H9 (cell line): ENCODE measurements at places on chromosomes 1 and 21. TPM values are rescaled to one million over a fixed set of nuclear protein-coding genes. Genes with fewer than 3 reads are reported as not detected.

GRCh38 chr1:2786329-2787162 lies 14.9 kb downstream of the TTC34 start:
- no peak overlapping the region for H3K27ac ChIP-seq
- peaks cover 9% of the 10 kb centered on the region; the same call in 1 of the 2 replicates for H3K36me3 ChIP-seq
- DNase-seq, result no peak

DNA sequence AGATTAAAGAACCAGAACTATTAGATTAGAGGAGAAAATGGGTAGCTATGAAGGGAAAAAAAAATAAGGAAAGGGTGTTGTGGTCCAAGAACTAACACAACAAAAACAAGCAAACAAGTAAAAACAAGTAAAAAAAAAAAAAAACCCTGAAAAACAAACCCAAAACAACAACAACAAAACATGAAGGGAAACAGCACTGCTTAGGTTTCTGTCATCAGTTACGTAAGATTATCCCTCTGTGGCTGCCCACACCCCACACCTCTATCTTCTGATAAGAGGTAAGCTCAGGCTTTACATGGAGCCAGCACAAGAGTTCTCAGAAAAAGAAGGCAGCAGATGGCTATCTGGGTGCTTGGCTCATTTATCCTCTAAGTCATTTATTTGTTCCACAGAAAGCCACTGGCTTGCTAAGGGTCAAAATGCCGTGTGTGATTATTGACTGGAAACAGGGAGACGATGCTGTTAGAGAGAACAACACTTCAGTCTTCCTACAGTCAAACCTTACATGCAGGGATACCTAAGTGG lies 57.5 kb downstream of the KIAA0319L start:
- H3K36me3 ChIP-seq, result peaks cover 2% of the 10 kb centered on the region; the same call in 2 of the 3 replicates
- no peak overlapping the region for H3K27ac ChIP-seq
- H3K4me1 ChIP-seq, result no peaks in the 10 kb centered on the region
- no peaks in the 10 kb centered on the region for H3K27me3 ChIP-seq
- H3K4me3 ChIP-seq, result no peak overlapping the region

The AQP10 gene
- not detected in 2 replicates for total RNA-seq

DNA sequence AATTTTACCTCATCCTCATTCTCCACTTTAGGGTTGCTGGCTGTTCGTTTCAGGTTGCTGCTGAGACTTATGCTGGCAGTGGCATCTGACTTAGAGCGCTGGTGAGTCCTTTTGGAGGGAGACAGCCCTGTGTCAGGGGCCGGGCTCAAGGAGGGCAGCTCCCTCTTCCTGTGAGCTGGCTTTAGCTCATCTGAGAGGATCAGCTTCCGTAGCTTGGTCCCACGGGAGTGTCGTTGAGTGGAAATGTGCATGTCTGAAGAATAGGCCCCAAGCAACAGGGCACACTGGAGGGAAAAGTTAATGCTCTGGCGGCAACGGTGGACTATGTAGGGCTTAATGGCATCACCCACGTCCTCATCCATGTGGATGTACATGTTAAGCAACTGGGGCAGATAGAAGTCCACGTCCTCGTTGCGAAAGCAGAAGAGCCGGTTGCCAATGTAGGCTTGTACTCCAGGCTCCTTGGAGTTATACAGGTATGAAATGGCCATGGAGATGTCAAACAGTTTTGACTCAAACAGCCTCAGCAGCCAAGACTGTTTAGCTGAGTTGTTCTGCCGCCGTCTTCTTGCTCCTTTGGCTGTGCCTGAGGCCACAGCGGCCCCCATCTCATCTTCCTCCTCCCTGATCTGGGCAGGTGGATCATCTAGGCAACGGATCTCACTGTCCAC lies 11.5 kb downstream of the PI4KB start:
- H3K36me3 ChIP-seq, result peaks cover 50% of the 10 kb centered on the region
- H3K27me3 ChIP-seq, result no peaks in the 10 kb centered on the region
- H3K27ac ChIP-seq, result no peak overlapping the region
- no peaks in the 10 kb centered on the region for H3K4me1 ChIP-seq
- H3K4me3 ChIP-seq, result no peak overlapping the region
- DNase-seq, result no peak

The CLDN17 gene
- total RNA-seq, result not detected in 2 replicates

DNA sequence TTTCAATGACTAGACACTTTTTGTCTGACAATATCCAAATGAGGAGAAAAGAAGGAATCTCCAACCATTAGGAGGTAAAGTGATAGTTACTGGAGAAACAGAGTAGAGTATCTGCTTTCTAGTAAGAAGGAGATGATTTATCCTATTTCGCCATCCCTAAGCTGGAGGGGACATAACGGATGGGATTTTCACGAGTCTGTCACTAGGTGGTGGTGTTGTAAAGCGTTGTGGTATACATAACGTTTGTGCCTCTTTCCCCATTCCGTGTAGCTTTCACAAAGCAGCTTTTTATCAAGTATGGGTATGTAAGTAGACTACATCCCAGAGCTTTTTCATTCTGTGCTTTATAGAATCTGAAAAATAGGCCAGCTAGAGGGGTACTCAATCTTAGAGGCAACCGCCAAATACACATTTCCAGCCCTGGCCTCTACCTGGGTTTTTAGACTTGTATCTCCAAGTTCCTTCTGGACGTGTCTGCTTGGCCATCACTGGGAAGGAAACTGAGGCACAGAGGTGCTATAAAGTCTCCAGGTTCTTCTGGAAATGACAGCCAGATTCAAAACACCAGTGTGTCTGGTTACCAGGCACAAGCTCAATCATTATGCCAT lies 33.3 kb upstream of the FAM3B start:
- H3K4me3 ChIP-seq, result no peak overlapping the region
- H3K27me3 ChIP-seq, result no peaks in the 10 kb centered on the region

The LCE2C gene
- total RNA-seq, result not detected in 2 replicates

DNA sequence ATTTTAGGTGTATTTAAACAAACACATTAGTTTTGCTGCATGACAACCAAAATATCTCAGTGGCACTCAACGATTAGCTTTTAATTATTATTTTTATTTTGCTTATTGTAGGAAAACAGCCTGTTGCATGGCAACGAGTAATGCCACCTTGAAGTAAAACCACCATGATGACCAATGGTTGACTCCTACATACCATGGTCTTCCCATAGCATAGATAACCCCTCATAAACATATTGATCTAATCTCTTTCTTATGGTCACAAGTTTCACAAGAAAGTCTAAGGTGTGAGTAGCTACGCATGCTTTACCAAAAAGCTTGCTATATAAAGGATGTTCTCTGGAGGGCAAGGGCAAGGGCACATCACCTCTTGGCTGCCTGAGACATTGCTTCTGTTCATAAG lies 61.5 kb upstream of the PTBP2 start:
- H3K4me1 ChIP-seq, result no peaks in the 10 kb centered on the region
- no peak overlapping the region for H3K4me3 ChIP-seq
- no peak for DNase-seq
- H3K27ac ChIP-seq, result no peak overlapping the region

DNA sequence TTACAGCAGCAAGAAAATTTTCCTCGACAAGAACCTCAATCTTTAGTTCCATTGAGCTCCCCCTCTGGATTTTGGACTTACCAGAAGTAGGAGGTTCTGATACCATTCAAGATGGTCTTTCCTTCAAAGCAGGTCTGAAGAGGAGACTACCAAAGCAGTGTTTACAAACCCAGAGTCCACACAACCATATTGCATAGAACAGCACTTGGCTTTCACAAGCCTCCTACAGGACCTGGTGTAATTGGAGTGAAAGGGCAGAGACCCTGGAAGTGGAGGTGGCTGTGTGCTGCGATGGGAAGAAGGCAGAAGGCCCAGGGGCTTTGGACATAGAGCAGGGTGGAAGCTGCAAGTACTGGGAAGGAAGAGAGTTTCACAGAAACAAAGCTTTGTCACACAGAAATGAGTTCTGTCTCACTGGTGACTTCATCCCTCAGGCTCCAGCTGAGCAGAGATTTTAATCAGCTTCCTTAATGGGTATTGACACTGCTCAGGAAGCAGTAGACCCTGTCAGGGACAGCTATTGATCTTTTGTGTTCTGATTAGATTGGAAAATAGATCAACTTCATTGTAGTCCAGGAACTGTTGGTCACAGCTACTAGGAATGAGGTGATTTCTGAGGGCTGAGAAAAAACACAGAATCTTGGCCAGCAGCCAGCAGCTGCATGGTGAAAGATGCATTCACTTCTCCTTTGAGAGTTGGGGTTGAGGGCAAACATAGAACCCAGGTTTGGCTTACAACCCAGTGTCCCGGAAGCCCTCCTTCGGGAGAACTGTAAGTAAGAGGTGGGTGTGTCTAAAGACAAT lies 124.0 kb downstream of the SYT2 start:
- H3K36me3 ChIP-seq, result no peaks in the 10 kb centered on the region
- no peak for DNase-seq
- H3K4me3 ChIP-seq, result no peak overlapping the region
- no peak overlapping the region for H3K27ac ChIP-seq
- no peaks in the 10 kb centered on the region for H3K4me1 ChIP-seq

GRCh38 chr1:30507016-30507312 lies 216.4 kb downstream of the MATN1 start:
- no peak overlapping the region; the same call in 2 of the 3 replicates for H3K4me3 ChIP-seq
- DNase-seq, result no peak
- no peaks in the 10 kb centered on the region for H3K4me1 ChIP-seq
- H3K36me3 ChIP-seq, result no peaks in the 10 kb centered on the region
- H3K27me3 ChIP-seq, result no peaks in the 10 kb centered on the region
